Stimulated activated CD8-positive, alpha-beta memory T cell treated with anti-CD3 and anti-CD28 coated beads, Interleukin-2, amount 100 ng/mL, for 1 hour (primary cell): ENCODE measurements at places on chromosomes 13 and 19.

GRCh38 chr13:78826312-78826711 is 167.4 kb upstream of the OBI1 start:
- DNase-seq = no peak

DNA sequence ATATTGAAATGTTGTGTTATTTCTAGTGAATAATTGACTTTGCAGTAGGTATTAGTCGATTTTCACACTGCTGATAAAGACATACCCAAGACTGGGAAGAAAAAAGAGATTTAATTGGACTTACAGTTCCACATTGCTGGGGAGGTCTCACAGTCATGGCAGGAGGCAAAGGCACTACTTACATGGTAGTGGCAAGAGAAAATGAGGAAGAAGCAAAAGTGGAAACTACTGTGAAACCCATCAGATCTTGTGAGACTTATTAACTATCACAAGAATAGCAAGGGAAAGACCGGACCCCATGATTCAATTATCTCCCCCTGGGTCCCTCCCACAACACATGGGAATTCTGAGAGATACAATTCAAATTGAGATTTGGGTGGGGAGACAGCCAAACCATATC is 9.9 kb upstream of the C5AR2 start:
- DNase-seq = no peak

DNA sequence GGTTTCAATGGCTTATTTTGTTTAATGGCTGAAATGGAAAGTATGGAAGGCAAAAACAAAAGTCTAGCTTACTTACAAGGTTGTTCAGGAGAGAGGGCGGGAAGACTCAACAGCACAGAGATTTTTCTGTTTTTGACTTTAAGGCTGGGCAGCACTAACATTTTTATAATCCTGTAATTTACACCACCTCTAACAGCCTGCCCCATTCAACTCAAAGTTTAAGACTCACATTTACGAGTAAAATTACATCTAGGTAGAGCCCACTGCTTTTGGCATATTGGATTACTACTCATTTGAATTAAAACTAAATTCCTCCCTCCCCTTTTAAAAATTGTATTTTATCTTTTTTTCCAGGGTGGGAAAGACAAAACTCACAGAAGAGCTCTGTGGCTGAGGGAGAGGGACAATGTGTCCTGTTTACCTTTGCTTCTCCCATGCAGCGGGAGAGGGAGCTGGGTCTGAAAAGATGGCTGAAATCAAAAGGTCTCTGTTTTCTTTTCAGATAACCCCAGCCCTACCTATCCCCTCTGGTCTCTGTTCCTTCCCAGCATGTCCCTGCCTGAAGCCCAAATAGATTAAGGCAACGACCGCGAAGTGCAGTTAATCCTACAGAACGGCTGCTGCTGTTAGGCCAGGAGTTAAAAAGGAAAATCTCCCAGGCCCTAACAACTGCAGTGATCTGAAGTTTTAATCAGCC is 6.6 kb downstream of the EFNB2 start:
- DNase-seq = no peak

- no peak for DNase-seq
These were observed 1.5 kb upstream of the SPART start for GRCh38 chr13:36347531-36348210.

DNA sequence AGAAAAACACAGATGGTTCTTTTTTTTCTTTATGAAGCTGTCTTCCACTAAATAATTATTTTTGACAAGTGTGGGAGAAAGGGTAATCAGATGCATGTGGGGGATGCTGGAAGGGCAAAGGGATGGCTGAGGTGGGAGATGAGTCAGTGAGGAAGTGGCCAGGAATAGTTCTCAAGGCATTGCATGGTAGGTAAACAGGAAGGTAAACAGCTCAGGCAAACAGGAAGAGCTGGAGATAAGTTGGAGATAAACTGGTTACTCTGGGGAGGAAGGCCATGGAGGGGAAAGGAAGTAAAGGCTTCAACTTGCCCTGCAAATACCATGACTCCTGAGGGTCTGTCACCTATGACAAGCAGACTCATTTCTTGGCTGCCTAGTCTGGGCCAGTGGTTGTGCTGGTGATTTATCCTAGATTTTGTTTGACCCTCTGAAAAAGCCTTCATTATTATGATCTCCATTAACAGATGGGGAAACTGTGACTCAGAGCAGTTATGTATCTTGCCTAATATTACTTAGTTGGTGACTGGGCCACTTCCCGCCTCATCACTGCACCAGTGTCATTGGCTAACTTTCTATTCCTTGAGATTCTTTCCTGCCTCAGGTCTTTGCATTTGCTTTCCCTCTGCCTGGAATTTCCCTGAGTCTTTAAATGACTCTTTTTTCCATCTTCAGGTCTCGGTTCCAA is 17.1 kb downstream of the ACTL9 start:
- DNase-seq = no peak

DNA sequence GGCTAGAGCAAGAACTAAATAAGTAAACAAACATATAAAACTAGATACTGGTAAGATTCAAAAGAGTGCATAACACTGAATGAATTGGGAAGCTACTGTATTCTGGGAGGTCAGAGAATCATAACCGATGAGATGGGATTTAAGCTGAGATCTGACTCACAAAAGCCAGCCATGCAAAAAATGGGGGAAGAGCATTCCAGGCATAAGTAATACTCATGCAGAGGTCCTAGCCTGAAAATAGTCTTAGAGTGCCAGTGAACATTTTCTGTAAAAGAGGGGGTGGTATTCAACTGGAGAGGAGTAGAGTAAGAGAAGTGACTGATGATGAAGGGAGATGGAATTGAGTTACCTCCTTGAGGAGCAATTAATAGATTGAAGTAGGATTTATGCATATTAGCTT is 872.0 kb upstream of the GPC6 start:
- no peak for DNase-seq

- no peak for DNase-seq
These were observed 173.5 kb downstream of the DCT start for GRCh38 chr13:94305934-94306333.

DNA sequence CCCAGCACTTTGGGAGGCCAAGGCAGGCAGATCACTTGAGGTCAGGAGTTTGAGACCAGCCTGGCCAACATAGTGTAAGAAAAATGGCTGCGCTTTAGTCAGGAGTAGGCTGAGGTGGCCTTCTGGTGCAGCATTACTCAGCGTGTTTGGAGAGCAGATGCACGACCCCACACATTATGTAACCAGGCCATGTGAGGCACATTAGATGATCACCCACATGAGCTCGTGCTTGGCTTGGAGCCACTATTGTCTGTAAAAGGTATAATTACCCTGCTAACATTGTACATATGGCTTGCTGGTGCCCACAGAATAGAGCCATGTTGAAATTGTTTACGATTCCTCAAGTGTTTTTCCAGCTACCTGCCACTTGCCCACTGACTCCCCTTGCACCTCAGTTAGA is 24.0 kb upstream of the SCEL start:
- no peak for DNase-seq

GRCh38 chr19:35123573-35123972 is 8.0 kb downstream of the FXYD3 start:
- no peak for DNase-seq

DNA sequence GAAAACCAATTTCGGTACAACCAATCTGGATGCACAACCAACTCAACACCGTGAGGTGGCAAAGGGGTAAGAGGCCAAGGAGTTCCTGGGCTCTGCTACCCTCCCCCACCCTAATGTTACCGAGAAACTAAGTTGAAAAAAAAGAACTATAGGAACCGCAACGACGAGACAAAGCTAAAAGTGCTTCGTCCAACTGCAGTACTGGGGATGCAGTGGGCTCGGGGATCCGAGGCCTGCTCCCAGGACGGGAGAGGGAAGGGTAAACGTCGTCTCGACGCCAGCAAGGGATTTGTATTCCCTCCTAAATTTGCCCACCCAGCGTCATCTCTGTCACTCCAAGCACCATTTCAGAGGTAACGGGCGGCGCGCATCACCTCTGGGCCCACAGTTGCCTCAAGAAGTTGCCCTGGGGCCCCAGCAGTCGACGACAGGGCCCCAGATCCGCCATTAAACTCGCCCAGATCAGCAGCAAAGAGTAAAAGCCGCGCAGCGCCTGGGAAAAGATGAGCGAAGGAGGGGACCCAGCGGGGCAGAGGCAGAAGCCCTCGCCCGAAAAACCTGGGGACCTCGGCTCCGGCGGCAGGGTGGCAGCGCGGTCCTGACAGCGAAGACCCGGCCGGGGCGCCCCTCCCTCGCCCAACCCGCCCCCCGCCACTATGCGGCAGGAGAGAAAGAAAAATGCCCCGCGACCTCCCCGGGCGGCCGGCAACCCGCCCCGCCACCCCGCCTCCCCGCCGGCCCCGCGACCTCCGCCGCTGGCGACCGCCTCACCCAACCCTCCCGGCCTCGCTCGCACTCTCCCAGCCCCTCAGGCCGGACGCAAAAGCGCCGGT is 752 bp downstream of the ZMYM5 start:
- peak; percentile 25 for DNase-seq
